ENCODE measurements at places on chromosomes 4 and X.

- no peak for DNase-seq
These were observed 4.4 kb downstream of the GABRE start for GRCh38 chrX:151970027-151970426.

- no peak for DNase-seq
These were observed 34.4 kb downstream of the PARM1 start for GRCh38 chr4:74967324-74967723.

DNA sequence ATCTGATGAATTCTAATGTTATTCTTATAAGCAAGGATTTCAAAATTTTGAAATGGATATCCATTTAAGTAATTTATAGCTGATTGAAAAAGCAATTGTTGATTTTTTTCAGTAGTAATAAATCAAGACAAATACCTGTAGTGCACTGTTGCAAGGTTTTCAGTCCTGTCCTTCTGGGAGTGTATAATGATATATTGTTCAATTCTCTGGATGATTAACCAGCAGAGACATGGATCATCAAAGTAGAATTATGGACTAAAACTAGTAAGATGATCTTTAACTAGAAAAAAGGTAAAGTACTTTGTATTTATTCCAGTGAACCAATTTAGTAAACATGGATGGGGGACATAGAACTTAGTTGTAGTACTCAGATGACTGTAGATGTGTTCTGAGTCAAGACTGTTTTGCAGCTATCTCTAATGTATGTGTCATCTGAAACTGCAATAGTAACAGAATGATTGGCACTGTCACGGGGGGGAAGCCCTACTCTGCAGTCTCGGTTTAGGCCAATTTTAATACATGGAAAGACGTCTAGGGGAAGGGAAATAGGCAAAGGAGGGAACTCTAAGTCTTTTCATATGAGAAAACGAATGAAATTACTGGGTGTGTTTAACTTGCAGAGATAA is 121.9 kb downstream of the GLRA3 start:
- DNase-seq: no peak

- DNase-seq: no peak
These were observed 2.8 kb upstream of the ZNF718 start for GRCh38 chr4:121408-122084.

- no peak for DNase-seq
These were observed 19.8 kb upstream of the STOX2 start for GRCh38 chr4:183885205-183885720.

DNA sequence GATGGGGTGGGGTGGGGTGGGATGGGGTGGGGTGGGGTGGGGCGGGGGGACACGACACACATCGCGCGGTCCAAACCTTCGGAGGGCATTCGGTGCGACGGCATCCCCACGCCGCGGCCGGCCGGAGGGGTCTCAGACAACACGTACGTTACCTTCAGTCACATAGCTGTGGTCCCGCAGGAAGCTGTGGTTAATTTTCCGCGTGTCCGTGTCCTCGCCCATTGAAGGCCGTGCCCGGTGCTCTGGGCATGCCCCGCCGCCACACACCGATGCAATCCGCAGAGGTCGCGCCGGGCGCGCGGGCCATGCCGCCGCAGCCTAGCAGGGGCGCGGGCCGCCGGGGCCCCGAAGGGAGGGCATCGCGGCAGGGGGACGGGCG is 417 bp downstream of the PPP2R2C start:
- DNase-seq: no peak

DNA sequence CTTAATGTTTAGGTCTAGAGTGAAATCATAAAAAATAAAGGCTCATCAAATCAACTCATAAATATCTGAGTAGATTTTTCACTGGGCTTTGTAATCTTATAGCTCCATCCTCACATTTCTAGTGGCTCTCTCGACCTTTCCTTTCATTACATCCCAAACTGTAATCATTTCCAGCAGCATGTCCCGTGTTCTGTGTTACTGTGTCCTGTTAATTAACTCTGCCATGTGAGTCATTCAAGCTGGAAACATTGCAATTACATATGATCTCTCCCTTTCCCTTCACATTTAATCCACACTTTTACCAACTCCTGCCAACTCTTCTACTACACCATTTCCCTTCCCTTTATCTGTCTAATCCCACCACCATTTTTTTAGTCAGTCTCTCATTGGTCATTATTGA is 75.5 kb downstream of the UGT8 start:
- DNase-seq: no peak

All from HAP-1 (cell line).